ENCODE measurements at places on chromosomes 2 and 18.

GRCh38 chr2:223549215-223549614 is 52.9 kb downstream of the SCG2 start:
- DNase-seq: no peak

- DNase-seq: no peak
Measured at GRCh38 chr18:61720496-61720895, 172.3 kb downstream of the RNF152 start.

- no peak for DNase-seq
Measured at GRCh38 chr2:72077702-72078169, 69.9 kb downstream of the CYP26B1 start.

- DNase-seq: no peak
Measured at GRCh38 chr18:44732238-44732563, 51.5 kb downstream of the SETBP1 start.

DNA sequence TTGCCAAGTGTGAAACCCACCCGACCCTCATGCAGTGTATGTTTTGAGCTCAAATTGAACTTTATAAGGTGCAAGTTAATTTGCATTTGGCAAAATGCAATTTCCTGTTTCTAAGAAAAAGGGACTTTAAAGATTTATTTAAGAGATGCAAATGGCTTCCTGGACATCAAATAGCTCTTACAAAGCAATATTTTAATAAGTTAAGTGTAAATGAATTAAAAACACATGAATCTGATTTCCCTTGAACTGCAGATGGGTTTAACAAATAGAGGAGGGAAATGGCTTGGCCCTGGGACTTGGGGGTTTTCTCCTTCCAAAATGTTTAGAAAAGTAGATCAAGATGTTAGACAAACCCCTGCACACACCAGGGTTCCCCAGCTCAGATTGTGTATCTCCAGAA is 116.0 kb downstream of the EN1 start:
- DNase-seq: no peak

DNA sequence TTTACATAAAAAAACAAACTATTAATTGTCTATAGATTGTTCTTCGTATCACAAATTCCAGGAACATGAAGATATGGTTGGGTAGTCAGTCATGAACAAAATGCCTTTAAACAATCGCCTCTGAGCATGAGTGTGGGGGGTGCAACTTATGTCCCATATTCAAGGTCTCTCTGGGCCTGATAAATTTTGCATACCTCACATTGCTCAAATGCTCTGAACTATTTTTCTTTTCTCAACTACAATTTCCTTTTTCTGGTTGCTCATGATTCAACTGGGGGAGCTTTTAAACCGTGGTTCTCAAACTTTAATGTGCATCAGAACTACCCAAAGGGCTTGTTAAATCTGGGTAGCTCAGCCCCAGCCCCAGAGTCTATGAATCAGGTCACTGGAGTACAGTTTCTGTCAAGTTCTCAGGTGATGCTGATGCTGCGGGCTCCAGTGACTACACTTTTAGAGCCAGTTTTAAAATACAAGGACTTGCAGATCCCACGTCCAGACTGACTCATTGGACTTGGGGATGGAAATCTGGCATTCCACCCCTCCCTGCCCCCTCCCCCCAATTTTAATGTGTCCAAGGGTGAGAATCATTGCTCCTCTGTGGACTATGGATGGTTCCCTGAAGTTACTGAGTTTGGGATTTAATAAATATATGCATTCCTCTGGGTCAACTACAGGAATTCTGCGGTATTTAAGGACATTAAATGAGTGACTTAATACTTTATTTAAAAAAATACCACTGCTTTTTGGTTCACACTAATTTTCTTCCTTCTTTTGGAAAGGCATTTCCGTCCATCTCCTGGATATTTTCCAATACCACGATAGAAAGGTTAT is 1.5 kb upstream of the GPD2 start:
- DNase-seq: no peak

DNA sequence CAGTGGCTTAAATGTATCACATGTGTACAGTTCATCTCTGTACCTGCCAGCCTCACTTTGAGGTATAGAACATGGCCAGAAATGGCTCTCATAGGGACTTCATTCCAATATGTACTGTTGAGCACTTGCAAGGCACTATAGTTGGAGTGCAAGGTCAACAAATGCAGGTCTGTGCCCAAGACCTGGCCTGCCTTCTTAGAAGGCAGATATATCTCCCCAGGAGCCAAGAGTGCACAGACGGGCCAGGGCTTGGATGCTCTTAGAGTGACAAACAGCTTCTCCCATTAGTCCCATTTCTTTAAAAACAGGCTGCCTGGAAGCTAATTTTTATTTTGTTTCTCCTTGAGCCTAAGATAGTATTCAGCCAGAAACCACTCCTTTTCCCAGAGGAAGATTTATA is 7.3 kb downstream of the TEX261 start:
- DNase-seq: no peak

GRCh38 chr2:207459990-207460757 is 69.6 kb upstream of the CREB1 start:
- no peak for DNase-seq

DNA sequence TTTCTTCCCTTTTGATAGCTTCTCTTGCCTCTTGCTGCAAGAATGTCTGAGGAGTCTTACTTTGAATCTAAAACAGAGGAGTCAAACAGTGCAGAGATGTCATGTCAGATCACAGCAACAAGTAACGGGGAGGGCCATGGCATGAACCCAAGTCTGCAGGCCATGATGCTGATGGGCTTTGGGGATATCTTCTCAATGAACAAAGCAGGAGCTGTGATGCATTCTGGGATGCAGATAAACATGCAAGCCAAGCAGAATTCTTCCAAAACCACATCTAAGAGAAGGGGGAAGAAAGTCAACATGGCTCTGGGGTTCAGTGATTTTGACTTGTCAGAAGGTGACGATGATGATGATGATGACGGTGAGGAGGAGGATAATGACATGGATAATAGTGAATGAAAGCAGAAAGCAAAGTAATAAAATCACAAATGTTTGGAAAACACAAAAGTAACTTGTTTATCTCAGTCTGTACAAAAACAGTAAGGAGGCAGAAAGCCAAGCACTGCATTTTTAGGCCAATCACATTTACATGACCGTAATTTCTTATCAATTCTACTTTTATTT is 133.5 kb upstream of the CDCA7 start:
- DNase-seq: no peak

- DNase-seq: peak; percentile 86
Measured at GRCh38 chr18:48934723-48935432, 15.9 kb downstream of the SMAD7 start.

DNA sequence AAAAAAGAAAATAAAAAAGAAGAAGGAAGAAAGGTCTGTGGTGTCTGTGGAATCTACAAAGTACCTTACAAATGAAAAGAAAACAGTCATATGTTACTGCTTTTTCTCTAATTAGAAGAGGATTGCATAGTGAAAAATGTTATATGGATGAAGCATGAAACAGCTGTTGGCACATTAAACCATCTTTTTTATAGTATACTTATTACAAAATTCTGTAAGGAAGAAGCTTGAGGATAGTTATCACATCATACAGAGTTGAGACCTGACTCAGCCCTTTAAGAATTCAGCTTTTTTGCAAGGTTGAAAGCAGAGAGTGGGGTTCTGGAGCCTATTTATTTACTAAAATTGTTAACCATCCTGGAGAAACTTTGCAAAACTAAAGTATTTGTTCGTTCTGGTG is 222.7 kb downstream of the PHLPP1 start:
- DNase-seq: no peak

- DNase-seq: no peak
Measured at GRCh38 chr2:123438251-123438650, 586.8 kb upstream of the CNTNAP5 start.

- no peak for DNase-seq
Measured at GRCh38 chr2:226304308-226304707, 495.3 kb downstream of the IRS1 start.
